NCI-H1417 treated with DMSO at 0.1 percent for 48 hours (cell line): ENCODE measurements at places on chromosomes 16 and 17.
A peak's percentile ranks its signal among the peaks of the same experiment; 100 is the strongest.

- DNase-seq = no peak
Observed at GRCh38 chr17:82263641-82264040, 9.9 kb downstream of the CSNK1D start.

DNA sequence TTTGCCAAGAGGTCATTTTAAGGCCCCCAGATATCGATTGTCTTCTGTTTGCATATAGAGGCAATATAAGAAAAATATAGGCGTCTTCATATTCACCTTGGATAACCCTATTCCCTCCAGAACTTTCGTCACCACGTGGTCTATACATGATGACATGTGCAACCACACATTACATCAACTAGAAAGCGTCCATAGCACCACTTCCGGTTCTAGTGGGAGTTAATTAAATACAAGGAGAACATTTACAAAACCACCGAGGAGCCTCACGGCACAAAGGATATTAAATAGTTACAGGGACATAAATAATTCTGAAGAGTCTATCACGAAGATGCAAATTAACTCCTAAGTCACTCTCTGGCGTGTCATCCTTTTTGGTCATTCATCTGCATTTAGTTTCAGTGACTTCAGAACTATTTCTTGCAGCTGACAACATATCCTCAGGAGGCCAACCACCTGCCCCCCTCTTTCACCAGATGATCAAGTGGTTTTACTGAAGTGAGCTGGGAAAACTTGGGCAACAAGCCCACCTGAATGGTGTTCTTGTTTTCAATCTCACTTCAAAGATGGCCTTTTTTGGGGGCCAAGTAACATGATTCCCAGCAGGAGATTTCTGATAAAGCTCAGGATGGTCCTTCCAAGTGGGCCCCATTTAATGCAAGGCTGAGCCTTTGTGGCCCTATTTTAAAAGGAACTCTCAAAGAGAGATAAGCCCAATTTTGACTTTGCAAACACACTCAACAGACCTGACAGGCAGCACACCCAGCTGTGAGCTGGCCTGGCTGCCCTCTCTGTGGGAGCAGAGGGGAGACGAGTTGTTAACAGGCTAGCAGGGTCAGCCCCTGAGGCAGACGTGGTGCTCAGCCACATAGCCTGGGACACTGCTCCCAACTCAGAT, 15.3 kb downstream of the CMTM3 start:
- DNase-seq = no peak

GRCh38 chr17:12830777-12831247, 41.5 kb downstream of the ARHGAP44 start:
- DNase-seq = no peak

DNA sequence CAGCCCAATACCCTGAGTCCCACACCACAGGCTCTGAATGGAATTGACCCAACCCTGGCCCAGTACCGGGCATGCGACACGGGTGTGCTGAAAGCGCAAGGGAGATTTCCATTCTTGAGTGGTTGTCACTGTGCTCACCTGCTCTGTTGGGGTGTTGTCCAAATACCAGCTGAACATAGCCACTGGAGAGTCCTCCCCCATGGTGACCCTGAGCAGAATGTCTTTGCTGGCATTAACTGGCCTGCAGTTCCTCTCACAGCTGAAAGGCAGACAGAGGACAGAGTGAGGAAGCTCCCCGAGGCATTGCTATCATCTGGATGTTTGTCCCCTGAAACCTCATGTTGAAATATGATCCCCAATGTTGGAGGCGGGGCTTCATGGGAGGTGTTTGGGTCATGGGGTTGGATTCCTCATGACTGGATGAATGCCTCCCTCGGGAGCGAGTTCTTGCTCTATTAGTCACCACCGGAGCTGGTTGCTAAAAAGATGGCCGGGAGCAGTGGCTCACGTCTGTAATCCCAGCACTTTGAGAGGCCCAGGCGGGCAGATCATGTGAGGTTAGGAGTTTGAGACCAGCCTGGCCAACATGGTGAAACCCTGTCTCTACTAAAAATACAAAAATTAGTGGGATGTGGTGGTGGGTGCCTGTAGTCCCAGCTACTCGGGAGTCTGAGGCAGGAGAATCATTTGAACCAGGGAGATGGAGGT, 57.3 kb upstream of the BCO1 start:
- DNase-seq = no peak

- DNase-seq = no peak
Observed at GRCh38 chr17:20073055-20073979, 64.2 kb downstream of the SPECC1 start.

- DNase-seq = no peak
Observed at GRCh38 chr16:87374313-87374712, 9.3 kb downstream of the FBXO31 start.

DNA sequence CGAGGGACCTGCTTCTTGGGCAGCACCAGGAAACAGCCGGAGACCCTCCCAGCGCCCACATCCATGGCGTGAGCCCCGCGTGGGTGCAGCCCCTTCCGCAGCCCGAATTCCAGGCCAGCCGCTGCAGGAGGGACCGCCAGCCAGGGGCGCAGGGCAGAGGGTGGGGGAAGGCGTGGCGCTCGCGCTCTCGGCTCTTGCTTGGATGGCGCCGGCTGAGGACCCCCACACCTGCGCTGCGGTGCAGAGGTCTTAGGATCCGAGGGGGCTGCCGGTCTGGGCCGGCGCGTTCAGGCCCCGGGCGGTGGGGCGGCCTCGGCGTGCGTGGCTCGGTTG, 28.8 kb downstream of the ACTG1 start:
- DNase-seq = no peak

- no peak for DNase-seq
Observed at GRCh38 chr17:58341861-58342475, 10.0 kb downstream of the SUPT4H1 start.

DNA sequence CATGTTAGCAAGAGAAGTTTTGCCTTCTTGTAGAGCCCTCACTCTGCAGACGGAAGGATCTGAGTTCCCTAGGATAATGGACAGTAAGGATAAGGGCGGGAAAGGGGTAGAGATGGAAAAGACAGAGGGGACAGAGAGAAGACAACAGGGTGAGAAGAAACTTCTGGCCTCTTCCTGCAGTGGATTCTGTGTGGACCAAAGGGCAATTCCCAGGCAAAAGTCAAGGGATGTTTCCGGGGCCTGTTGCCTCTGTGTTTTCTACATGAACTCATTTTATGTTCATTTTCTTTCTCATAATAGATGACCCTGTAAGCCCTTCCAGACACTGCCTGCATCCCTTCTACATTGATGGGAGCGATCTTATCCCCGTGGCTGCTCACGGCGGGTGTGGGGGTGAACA, 647 bp upstream of the TMEM238L start:
- no peak for DNase-seq

- DNase-seq = no peak
Observed at GRCh38 chr16:88658714-88659113, 4.2 kb downstream of the MVD start.

GRCh38 chr17:3385869-3386816, at the start of gene OR3A2:
Gene OR3A2, minus strand, starts transcription at chr17:3386308.
- DNase-seq = no peak

DNA sequence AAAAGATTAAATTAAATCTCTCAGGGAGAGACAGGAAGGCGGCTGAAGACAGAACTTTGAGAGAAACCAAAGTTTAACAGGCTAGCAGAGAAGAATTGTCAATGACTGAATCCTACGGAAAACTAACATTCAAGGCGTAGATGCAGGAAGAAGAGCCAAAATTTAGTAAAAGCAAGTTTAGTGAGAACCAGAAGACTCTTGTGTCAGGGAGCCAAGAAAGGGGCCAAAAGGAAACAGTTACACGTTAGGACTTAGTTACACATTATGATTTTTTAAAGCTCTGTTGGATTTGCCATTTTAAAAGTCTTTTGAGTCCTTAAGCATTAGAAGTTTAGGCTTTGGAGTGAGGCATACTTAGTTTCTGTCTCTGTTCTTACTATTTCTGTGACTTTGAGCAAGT, 164.6 kb downstream of the CHD9 start:
- DNase-seq = no peak

DNA sequence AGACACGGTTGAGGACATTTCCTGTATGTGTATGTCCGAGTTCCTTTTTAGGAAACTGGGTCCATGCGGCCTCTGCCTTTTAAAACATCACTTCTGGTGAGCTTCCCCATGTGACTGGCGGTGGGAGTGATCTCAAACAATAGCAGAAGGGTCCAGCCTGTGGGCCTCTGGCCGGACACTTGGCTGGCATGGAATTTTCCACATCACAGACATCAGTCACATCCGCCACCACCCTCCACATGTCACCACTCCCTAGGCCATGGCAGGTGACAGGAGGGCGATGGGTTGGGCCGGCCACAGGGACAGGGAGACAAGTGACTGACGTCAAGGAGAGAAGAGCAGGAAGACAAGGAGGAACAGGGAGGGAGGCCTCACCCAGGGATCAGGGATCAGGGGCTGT, 83.7 kb downstream of the DNAH17 start:
- DNase-seq = no peak

GRCh38 chr16:88477631-88478519, 24.8 kb downstream of the ZFPM1 start:
- DNase-seq = no peak

GRCh38 chr16:49575346-49576172, 202.0 kb downstream of the C16orf78 start:
- no peak for DNase-seq

DNA sequence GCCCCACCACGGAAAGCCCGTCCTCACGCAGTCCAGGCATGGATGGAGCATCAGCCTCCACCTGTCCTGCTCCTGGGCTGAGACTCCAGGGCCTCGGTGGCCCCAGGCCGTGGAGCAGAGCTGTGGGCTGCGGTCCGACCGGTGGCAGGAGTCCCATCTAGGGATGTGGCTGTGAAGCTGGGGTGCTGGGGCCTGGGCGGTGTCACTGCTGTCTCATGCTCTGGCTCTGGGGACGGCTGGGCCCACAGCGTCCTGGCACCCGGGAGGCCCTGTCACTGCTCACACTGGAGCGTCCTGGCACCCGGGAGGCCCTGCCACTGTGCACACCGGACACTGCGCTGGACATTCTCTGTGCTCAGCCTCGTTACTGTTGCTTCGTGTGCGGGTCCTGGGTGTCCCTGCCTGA, 8.4 kb downstream of the BAIAP2 start:
- DNase-seq = no peak

DNA sequence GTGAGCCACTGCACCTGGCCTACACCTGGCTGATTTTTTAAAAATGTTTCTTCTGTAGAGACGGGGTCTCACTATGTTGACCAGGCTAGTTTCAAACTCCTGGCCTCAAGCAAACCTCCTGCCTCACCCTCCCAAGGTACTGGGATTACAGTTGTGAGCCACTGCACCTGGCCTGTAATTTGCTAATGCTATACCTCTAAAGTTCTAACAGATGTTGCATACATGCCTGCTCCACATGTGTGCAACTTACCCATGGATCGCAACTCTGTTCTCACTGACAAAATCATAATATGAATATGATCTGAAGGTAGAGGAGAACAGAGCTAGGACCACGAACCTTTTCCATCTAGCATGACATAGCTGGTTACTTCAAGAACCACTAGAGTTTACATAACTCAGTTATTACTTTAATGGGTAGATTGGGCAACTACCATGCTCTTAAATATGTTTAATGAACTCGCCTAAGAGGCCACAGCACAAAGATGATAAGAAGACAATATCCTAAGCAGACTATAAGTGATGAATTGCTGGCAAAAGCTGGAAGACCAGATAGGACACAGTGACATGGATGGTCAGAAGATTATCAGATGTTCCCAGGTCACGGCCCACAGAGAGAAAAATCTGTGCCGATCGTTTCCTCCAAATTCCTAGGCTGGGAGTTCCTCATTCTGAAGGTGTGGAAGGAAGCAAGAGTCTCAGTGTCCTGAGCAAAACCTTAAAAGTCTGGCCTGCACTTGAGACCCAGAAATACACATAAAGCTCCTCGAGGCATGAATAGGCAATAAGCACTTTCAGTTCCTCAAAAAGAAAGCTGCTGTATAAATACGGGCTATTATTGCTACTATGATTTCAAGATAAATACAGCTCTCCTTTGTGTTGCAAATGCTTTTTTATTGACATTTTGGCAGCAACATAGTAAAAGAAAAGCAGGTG, 53.6 kb upstream of the ICAM2 start:
- DNase-seq = peak; percentile 50

DNA sequence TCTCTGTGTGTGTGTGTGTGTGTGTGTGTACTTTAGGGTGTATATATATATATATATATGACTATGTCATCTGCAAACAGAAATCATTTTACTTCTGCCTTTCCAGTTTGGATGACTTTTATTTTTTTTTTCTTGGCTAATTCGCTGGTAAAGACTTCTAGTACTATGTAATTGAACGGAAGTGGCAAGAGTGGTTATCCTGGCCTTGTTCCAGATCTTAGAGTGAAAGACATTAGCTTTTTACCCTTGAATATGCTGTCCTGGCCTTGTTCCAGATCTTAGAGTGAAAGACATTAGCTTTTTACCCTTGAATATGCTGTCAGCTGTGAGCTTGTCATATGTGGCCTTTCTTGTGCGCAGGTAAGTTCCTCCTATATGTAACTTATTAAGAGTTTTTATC, 72.7 kb upstream of the MYOCD start:
- no peak for DNase-seq

DNA sequence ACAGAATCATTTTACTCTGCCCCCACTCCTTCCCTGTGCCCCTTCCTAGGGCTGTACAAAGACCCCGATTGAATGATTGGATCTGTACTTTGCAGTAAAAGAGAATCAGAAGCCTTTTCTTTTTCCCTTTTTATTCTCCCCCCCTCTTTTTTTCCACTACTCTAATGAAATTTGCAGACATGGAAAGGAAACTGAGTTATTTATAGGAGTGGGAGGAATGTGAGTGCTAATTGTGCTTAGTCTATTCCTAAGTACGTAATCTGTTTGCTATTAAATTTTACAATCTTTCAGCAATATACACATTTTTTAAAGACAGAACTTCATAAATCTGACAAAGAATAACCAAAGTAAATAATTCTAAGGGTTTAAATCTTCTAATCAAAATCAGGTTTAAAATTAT, 314.3 kb downstream of the MAP2K6 start:
- no peak for DNase-seq

GRCh38 chr16:85378145-85379040, 234.7 kb upstream of the GSE1 start:
- no peak for DNase-seq

DNA sequence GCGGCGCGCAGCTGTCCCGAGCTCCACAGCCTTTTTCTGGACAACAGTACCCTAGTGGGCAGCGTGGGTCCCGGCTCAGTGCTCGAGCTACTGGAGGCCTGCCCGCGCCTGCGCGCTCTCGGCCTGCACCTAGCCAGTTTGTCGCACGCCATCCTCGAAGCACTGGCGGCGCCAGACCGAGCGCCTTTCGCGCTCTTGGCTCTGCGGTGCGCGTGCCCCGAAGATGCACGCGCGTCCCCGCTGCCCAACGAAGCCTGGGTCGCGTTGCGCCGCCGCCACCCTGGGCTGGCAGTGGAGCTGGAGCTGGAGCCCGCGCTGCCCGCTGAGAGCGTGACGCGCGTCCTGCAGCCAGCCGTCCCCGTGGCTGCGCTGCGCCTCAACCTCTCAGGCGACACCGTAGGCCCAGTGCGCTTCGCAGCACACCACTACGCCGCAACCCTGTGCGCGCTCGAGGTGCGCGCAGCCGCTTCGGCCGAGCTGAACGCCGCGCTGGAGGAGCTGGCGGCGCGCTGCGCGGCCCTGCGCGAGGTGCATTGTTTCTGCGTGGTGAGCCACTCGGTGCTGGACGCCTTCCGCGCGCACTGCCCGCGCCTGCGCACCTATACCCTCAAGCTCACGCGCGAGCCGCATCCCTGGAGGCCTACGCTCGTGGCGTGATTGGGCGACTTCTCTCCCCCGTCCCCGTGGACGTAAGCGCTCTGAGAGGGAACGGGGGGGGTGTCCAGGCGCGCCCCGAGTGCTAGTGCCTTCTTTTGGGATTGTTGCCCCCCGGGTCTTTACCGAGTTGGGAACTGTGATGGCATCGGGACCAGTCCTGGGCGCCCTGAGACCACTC, 1.2 kb upstream of the HSF4 start:
- no peak for DNase-seq
